ENCODE measurements at places on chromosomes 2 and 18.

DNA sequence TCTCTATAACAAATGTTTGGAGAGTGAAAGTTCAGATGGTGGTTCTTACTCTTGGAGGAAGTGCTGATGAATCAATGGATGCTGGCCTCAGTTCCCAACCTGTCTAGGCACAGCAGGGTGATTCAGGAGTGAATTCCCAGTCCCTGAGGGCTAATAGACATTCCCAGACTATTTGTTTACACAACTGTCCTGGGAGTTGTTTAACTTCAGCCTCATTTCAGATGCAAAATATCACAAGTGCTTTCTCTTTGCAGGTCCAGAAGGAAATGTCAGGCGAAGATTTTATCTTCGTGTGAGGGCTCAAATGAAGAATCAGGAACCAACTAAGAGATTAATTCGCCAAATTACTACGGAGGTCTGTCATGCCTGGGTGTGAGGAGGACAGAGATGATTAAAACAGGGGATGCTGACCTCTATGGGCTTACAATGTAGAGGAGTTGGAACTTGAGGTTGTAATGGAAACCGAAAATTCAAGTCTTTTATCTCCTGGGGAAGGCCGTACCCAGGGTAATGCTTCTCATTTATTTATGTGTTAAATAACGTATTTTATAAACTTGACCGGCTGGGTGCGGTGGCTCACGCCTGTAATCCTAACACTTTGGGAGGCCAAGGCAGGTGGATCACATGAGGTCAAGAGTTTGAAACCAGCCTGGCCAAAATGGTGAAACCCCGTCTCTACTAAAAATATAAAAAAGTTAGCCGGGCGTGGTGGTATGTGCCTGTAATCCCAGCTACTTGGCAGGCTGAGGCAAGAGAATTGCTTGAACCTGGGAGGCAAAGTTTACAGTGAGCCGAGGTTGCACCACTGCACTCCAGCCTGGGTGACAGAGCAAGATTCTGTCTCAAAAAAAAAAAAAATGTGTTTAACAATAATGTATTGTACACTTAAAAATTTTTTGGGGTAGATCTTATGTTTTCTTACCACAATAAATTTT, 38.7 kb upstream of the SLC1A4 start:
- DNase-seq = no peak

DNA sequence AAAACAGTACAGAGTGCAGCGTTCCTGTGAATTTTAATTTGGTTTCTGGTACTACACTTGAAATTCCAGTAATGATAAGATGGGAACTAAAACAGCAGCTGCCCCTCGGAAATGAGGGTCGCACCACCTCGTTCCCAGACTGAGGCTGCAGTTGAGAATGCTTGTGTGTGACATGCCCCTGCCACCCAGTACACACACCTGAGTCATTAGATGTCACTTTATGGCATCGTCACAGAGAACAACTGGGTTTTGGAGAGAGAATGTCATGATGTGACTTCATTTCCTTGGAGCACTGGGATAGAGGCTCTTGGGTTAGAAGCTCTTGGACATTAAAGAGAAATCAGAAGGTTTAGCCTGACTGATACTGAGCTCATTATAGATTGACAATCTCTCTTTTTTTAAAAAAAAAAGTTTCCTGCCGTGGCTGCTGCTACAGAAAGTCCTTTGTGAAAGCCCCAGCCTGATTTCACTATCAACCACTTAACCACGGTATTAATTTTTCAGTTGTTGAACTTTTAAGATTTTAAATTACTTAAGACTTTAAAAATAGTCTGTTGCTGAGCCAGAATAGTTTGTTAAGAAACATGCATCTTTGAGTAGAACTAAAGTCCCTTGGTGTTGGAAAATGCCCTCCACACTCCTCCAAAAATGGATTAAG, 24.5 kb downstream of the BCL2L11 start:
- DNase-seq = no peak

DNA sequence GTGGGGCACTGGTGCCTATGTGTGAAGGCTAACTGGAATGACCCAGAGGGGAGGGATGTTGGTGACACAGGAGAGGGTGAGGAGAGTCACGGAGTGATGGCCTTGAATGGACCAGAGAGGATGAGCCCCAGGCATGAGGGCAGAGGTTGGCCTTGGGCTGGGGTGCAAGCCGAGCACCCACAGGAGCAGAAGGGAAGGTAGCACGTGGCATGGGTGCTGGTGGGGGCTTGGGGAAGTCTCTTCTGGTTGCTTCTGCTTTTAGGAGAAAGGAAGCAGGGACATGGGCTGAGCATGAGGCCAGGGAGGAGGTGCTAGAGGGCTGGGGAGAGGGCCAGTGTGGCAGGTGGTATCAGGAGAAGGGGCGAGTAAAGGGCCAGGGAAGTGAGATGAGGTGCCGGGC, 183.8 kb downstream of the DYSF start:
- DNase-seq = no peak

GRCh38 chr2:174245065-174245464, 3.3 kb downstream of the OLA1 start:
- DNase-seq = no peak

- no peak for DNase-seq
These were observed 27.5 kb downstream of the CNRIP1 start for GRCh38 chr2:68292108-68292710.

DNA sequence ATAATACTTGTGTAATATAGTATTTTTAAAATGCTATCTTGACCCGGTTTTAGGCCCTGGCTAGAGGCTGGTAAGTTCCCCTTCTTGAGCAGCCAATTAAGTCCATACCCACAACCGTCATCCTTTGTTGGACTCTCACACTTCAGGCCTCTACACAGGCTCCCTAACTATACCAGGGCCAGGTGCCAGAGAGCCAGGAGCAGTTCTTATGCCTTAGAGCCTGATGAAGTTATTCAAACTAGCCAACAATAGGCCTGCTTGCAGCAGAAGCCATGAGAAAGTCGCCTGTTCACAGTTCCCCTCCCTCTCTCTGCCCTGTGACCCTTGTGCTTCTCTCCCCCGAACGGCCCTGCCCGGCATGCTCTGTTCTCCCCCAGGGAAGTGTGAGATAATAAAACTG, 454.2 kb upstream of the KLHL29 start:
- DNase-seq = no peak

DNA sequence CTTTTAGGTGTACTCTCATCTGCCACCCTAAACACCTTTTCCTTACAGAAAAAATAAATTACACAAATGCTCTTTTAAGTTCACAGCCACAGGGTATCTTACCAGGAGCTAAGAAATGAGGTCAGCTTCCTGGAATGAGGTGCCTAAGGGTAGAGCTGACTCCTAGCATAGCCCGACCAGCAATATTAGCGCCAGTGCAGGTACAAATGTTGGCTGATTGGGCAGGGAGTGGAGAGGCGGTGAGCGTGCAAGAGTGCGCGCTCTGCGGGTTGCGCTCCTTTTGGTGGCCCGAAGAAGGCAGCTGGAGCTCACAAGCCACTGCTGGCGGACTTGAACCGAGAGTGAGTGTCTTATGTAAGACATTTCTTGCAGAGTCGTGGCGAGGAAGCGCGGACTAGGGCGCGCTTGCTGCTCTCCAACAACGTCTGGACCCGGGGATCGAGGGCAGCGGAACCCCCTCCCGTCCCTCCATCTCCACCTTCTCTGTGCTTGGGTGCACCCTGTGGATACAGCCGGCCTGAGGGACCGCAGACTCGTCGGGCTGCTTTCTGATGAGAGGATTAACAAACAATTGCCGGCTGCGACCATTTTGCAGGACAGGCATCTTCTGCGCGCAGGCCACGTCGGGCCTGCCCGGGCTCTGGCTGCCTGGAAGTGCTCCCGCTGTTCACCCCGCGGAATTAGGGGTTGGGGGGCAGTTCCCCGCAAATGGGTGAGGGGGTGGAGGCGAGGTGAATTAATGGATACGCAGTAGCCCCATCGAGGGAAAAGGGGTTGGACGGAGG, 17.3 kb downstream of the BOLA3 start:
- DNase-seq = no peak

- no peak for DNase-seq
These were observed 2.7 kb downstream of the RSAD2 start for GRCh38 chr2:6880200-6880733.

DNA sequence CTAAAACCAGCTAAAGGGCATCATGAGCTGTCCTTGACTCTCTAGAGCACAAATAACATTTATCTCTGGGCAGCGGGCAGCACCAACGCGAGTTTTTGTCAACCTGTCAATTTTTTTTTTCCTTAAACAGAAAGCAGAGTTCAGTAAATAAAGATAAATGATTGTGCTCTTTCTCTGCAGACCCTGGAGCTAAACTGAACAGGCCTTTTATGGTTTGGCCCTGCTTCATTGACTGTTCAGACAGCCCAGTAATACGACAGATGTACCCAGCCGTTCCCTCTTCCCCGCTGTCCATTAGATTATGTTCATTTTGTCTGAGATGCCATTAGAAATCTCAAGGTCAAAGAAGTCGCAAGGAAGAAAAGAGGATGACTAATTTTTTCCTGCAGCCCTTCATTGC, 280.5 kb upstream of the PIK3C3 start:
- DNase-seq = no peak

GRCh38 chr2:233363744-233364235, 9.5 kb downstream of the DGKD start:
- no peak for DNase-seq

GRCh38 chr18:9434122-9434701, 41.1 kb upstream of the RALBP1 start:
- no peak for DNase-seq

GRCh38 chr2:211159972-211160371, 603.6 kb downstream of the CPS1 start:
- no peak for DNase-seq

DNA sequence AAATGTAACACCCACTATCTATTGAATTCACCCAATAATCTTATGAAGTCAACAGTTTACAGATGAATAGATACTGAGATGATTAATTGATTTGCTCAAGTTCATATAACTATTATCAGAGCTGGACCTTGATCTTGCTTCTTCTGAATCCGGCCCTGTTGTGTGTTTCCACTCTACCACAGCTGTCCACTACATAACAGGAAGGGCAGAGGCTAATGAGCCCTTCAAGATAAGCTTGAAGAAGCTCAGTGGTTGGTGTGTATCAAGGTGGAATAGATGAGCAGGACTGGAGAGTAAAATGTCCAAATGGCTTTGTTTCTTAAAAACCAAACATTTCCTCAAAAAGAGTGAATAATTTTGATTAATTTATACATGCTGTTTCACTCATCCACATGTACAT, 56.4 kb upstream of the ITGB6 start:
- no peak for DNase-seq

GRCh38 chr2:8693157-8693821, 11.4 kb downstream of the ID2 start:
- DNase-seq = no peak

- no peak for DNase-seq
These were observed 245.8 kb downstream of the DPP10 start for GRCh38 chr2:114688241-114688640.

GRCh38 chr2:11811036-11811654, 64.7 kb downstream of the LPIN1 start:
- DNase-seq = no peak

GRCh38 chr2:60554646-60555065, 1.2 kb upstream of the BCL11A start:
- DNase-seq = no peak

DNA sequence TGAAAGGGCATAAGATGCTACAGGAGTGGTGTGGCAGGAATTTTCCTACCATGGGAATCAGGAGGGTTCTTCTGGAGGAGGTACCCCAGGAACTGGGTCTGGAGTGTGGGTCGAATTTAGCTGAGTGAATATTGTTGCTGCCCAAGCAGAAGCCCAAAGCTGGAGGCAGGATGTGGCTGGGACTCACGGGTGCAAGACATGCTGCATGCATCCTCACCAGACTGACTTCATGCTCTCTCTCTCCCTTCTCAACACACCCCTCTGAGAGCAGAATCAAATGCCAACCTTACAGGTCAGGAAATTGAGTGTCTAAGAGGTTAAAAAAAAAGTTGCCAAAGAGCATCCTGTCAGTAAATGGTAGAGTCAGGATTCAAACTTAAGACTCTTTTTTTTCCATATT, 78.8 kb upstream of the TTC39C start:
- no peak for DNase-seq

- DNase-seq = no peak
These were observed 32.7 kb upstream of the STAT4 start for GRCh38 chr2:191183516-191183915.

- DNase-seq = no peak
These were observed 69.7 kb upstream of the NCK2 start for GRCh38 chr2:105674859-105675541.

DNA sequence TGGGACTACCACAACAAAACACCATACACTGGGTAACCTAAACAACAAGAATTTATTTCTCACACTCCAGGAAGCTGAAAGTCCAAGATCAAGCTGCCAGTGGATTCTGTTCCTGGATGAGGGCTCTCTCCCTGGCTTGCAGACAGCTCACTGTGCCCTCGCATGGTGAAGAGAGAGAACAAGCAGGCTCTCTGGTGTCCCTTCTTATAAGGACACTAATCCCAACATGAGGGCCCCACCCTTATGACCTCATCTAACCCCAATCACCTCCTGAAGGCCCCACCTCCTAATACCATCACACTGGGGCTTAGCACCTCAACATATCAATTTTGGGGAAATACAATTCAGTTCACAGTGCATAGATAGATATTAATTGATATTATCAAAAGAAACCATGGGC, 83.5 kb downstream of the BIN1 start:
- no peak for DNase-seq

DNA sequence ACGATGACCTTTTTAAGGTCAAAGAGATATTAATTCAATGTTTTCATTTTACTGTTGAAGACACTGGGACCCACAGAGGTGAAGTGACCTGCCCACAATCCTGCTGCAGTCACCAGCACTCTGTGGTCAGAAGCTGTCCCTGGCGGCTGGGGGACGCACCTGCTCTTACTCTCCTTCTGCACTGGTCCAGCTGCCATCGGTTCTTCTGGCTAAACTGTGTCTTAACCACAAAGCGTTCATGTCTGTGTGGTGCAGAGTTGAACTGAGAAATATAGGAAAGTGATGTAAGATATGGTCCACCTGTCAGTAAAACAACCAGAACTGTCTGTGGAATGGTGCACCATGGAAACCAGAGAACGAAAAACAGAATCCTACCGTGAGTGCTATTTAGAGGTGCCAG, 44.9 kb upstream of the SMIM21 start:
- no peak for DNase-seq

- no peak for DNase-seq
These were observed 172.0 kb upstream of the ALKAL2 start for GRCh38 chr2:459931-460330.

- no peak for DNase-seq
These were observed 131.5 kb downstream of the ATP9B start for GRCh38 chr18:79200546-79201268.

DNA sequence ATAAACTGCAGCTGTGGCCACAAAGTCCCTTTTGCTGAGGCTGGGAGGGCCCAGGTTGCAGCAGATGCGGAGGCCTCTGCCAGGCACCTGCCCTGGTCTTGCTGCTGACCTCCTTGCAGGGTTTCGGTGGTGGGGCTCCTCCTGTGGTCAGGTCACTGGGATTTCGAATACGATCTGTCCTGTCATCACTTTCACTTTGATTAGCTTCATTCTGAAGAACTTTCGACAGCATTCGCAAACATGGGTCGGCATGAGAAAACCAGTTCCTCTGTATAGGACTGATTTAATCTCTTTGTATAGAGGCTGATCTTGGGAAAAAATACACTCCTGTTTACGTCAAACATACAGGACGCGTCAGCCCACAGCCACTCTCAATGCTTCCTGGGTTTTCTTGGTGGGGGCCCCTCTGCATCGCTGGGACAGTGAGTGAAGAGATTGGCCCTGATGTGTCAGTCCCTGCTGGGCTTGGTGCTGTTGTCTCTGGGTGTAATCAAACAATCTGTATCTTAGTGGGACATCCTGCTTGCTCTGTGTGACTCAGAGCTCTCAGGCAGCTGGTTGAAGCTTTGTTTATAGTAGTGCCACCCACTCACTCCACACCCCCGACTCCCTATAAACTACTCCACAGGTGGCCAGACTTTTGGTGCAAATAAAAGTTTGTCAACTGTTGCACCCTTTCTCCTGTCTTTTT, 209.4 kb upstream of the CXCR4 start:
- no peak for DNase-seq

Measured in HS-27A (cell line).